ENCODE measurements at places on chromosomes 3 and 15.

DNA sequence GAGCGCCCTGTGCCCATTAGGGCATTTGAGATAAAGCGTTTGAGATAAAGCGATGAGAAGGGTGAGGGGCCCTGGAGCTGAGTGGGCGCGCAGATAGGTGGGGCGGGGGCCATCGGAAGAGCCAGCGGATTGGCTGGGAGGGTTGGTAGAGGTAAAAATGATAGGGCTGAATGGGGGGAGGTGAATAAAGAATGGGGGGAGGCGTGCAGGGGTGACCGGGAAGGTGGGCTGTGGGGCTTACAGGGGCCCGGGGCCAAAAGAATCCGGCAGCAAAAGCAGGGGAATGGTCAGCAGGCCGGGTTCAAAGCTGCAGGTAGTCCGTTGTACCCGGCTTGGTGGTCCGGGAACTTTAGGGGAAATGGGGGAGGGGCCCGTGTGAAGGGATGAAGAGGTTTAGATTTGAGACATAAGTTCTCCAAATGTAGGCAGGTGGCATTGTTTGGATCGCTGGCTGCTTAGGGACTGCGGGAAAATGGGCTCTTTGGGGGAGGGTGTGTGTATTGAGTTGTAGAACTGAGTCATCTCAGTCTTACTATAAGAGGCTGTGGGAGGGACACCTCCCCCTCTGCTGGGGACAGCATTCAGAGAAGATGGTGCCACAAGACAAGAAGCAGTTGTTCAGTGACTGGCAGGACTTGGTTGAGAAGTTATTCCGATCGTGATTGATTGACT is 610 bp downstream of the ARID3B start:
- peak; percentile 50 for DNase-seq

DNA sequence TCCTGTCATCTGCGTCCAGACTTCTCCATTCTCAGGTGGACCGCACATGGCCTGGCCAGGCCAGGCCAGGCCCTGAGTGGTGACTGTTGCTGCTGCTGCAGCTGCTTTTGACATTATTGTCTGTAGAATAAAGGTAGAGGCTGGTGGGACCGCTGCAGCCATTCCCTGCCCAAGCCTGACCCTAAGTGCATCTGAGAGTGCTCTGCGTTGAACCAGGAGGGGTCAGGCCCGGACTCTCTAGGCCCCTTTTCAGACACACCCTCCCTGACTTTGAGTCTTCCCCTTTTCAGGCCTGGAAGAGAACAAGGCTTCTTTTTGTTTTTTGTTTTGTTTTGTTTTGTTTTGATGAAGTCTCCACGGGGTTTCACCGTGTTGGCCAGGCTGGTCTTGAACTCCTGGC is 54.6 kb upstream of the FLNB start:
- DNase-seq = no peak

GRCh38 chr15:72554471-72555425 is 80.6 kb downstream of the ARIH1 start:
- peak; percentile 91 for DNase-seq

- no peak for DNase-seq
Observed at GRCh38 chr15:92393071-92393979, at the start of gene ST8SIA2. Gene ST8SIA2 (plus strand): TSS chr15:92393881. CDS start chr15:92394065, 184 bp downstream.

- DNase-seq = no peak
Observed at GRCh38 chr3:176106380-176106779, 1090.9 kb downstream of the TBL1XR1 start.

Measured in cardiac fibroblast (primary cell).